ENCODE measurements at places on chromosomes 5 and 9.

- no peak for DNase-seq
Observed at GRCh38 chr5:113359419-113359818, 75.4 kb downstream of the TSSK1B start.

DNA sequence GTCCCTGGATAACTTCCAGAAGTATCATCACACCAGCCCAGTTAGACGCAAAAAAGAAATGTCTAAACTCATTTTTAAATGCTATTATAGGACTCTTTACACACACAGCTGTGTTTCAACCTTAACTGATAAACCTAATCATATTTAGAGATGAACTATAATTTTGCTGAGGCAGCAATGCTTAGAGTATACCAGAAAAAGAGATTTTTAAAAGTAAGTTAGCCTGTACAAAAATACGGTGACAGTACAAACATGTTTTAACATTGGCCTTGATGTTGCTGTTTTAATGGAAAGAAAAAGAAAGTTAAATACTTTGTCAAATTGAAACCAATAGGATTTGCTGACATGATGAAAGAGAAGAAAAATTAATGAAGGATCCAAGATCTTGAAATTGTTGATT is 1341.2 kb upstream of the CDH6 start:
- DNase-seq: no peak

DNA sequence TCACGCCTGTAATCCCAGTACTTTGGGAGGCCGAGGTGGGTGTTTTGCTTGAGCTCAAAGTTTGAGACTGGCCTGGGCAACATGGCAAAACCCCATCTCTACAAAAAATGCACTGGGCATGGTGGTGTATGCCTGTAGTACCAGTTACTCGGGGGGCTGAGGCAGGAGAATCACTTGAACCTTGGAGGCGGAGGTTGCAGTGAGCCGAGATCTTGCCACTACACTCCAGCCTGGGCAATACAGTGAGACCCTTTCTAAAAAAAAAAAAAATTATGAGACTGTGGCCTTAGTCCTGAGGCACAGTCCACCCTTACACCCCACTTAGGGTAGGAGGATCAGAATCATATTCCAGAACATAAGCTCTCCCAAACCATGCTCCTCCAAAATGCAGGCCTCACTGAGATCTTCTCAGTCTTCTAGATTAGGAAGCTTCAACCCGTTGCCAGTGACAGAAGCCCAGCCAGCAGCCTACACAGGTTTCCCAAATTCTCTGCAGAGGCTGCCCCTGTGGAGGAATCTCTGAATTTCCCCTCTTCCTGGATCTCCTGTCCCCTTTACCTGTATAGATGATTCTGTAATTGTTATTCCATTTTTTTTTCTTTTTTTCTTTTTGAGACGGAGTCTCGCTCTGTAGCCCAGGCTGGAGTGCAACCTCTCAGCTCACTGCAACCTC is 77.3 kb downstream of the BASP1 start:
- DNase-seq: no peak

GRCh38 chr9:122383992-122384461 is 13.2 kb downstream of the PTGS1 start:
- DNase-seq: no peak

- peak; percentile 56 for DNase-seq
Observed at GRCh38 chr9:119639287-119639955, 270.2 kb upstream of the BRINP1 start.

GRCh38 chr9:127612939-127613582 is 984 bp downstream of the STXBP1 start:
- no peak for DNase-seq

DNA sequence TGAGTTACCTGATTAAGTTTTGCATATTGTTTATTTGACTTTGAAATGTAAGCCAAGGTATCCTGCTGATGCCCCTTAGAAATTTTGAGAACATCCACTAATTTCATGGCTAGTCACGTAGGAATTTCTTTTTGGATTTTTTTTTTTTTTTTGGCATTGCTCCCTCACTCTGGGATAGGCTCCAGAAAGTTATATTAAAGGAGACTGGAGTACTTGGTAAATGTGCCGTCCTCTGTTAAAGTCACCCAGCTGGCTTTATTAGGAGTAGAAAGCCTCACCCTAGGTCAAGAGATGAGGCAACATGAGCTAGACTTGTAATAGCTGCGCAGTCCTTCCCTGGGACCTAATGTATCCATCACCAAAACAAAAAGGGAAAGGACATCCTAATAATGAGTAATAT is 3.1 kb downstream of the KCTD16 start:
- DNase-seq: no peak

DNA sequence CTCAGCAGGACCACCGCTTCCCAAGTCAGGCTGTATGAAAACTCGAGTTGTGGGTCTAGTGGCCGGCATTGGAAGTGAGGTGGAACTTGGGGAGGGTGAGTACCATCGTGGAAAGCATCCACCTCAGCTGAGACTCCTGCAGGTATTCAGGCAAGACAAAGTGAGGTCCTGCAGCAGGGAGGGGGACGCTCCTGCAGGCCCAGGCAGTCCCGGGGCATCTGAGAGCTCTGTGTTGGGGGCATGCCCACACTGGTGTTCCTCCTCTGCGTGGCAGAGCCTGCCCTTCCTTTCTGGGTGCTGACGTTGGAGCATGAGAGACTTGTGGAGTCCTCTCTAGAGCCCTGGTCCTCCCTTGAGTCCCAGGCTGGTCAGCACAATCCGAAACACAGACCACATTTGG is 187.7 kb downstream of the CACNA1B start:
- no peak for DNase-seq

DNA sequence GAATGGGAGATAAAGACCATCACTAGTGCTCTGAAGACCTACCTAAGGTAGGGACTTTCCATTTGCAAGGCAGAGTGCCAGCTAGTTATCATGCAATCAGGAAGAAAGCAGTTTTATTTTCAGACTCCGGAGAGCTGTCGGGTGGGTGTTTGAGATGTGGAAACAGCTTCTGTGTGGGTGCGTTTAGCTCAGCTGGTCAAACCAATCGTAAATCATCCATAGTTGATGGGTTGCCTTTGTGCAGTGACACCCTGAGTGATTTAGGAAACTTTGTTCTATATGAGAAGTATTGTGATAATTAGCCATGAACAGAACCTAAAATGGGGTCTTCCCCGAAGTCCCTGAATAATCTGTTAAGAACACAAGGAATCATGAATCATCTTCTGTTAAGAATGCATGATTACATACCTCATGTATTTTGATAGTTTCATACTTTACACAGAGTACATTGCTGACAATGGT is 284.3 kb downstream of the ARHGAP26 start:
- DNase-seq: no peak

DNA sequence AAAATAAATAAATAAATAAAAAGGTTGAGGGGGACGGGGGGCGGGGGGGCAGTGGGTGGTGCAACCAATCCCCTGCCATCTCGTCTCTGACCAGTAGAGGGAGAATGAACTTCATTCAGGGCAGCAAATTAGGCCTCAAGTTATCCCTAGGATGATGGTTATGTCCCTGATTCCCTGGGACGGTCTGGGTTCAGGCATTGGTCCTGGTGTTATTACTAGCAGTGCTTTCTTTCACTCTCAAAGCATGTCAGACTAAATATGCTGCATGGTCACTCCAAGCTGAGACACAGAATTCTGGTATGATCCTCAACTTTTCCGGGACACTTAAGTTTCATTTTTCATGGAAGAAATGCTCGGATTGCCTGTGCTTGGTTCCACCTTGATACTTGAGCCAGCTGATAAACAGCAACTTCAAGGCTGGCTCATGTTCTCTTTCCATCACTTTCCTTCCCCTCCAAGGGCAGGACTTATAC is 59.4 kb downstream of the DAP start:
- peak; percentile 19 for DNase-seq

All from renal pelvis (tissue), 12 donors.